NB4 (cell line): ENCODE measurements at places on chromosomes 2 and 18.

DNA sequence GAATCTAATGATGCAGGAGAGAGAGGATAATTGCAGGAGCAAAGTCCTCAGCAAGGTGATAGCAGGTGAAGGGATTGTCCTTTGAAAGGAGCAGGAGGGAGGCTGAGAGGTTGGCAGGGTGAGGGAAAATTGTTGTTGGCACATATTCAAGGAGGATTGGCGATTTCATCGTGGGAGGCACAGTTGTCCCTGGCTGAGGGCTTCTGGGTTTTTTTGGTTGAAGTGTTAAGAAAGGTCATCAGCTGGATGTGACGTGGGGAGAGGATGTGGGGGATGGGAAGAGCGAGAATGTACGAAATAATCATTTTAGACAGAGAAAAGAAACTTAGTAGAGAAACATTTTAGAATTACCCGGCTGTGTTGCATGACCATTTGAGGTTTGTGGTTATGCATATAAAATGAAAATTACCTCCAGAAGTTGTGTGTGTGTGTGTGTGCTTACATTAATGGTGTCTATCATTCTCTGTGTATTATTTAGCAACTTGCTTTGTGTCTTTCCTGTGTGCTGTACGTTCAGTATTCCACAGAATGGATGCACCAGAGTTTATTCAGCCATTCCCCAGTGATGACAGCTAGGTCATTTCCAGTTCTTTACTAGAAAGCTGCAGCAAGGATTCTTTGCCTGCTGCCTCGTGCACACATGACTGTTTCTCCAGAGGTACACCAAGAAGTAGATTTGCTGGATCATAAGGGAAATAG, 67.6 kb downstream of the SDC1 start:
- peak; percentile 42 for DNase-seq

DNA sequence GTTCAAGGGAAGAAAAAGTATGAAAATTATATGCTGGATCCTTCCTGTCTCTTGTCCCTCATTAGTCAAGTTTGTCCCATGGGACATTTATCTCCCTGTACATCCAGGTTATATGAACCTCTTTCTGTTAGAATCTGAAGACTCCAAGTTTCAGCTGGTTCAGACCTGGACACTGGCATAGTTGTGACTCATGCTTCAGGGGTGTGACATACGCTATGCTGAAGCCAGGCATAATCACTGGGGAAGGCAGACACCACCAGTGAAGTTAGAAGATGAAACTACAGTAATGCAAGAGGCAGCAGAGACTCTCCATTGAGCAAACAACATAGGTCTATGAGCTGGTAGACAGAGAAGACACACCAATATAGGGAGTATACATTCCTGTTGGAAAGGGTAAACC, 269.7 kb upstream of the SLC8A1 start:
- peak; percentile 4 for DNase-seq

GRCh38 chr2:190592831-190593230, 56.1 kb upstream of the NAB1 start:
- no peak for DNase-seq

DNA sequence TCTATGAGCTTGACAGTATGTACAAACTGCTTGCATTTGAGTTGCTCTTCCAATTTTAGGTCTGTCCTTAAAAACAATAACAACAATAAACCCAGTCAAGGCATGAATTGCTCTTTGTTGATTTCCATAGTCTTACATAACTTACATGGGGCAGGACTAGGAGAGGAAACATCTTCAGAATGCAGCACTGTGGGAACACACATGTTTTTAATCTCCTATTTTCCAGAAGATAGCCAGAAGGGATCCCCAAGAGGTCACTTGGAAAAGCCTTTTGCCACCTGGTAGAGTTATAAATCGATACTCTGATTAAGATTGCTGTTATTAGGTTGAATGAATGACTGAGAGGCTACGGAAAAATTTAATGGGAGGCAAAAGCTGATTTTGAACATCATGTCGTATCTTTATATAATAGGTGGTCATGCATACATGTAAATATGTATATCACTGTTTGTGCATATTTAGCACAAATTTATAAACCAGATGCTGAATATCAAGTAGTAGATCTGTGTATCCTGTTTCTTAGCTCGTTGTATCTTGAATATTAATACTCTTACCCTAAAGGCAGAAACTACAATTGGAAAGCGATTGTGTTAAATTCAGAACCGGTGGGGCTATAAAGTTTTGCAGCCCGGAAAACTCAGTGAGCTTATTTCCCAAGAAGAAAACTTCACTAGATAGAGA, 479.4 kb upstream of the TCF4 start:
- no peak for DNase-seq

GRCh38 chr2:232438091-232438490, 17.9 kb upstream of the ALPI start:
- DNase-seq, result no peak

DNA sequence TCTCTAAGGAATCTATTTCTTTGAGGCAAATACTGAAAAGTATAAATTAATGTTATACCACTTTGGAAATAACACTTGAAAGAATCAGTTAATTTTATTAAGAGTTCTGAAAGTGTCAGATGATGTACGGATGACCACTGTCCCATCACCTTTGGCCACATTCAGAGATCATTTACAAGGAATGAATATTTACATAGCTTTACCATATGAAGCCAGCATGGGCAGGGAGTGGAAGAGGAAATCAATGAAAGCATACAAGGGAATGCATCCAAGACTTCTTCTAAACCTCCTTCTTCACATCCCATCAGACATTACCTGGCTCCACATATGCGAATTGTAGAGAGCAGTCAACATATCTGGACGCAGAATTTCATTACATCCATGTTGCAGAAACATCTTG, 123.4 kb downstream of the RIF1 start:
- no peak for DNase-seq

GRCh38 chr2:15246870-15247269, 314.3 kb downstream of the NBAS start:
- DNase-seq, result no peak

DNA sequence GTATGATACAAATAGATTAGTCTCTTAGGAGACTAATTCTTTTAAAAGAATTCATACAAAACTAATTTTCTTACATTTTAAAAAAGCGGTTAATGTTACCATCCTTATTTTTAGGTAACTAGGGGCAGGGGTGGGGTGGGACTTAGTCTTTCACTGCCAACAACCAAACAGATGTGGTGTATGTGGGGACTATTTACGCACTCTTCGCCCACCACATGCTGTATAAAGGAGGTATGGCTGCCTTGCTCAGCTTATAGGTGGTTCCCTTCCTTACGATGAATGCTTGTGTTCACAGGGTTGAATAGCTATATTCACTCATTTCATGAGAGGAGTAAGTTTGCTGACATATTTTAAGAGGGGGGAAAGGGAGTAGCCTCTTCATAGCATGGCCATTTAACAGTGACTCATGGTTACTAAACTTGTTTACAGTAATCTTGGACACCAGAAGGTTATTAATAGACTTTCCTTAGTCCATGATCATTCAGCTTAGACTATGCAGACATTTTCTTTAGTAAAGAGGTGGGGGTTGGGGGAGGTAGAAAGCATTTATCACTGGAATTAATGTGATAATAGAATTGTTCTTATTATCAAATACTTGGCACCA, 61.8 kb downstream of the CAB39 start:
- peak; percentile 47 for DNase-seq

DNA sequence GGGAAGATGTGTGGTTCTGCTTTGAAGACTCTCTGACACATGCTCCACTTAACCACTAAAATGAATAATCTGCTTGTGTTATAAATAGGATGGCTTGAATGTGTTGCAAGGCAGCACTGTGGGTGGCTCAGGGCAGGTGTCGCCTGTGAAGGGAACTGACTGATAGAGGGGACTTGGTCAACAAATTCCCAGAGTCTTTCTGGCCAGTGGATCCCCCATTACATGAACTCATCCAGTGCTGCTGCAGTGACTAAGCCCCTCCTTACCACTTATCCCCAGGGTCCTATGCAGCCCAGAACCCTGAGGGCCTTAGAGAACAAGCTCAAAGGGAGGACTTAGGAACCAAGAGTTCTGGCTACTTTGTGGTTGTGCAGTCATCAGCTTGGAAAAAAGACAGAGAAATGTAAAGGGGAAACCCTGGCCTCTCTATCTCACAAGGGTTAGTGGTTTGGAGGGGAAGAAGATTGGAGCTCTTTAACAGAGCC, 226.2 kb upstream of the TNP1 start:
- DNase-seq, result peak; percentile 91

GRCh38 chr2:26772064-26773001, 8.2 kb downstream of the SLC35F6 start:
- DNase-seq, result peak; percentile 88
